ENCODE measurements at places on chromosomes 6 and 20.

- no peak for DNase-seq
Measured at GRCh38 chr6:39319621-39320362, 2.7 kb downstream of the KCNK16 start.

GRCh38 chr6:79608334-79609224 is 22.6 kb upstream of the SH3BGRL2 start:
- no peak for DNase-seq

DNA sequence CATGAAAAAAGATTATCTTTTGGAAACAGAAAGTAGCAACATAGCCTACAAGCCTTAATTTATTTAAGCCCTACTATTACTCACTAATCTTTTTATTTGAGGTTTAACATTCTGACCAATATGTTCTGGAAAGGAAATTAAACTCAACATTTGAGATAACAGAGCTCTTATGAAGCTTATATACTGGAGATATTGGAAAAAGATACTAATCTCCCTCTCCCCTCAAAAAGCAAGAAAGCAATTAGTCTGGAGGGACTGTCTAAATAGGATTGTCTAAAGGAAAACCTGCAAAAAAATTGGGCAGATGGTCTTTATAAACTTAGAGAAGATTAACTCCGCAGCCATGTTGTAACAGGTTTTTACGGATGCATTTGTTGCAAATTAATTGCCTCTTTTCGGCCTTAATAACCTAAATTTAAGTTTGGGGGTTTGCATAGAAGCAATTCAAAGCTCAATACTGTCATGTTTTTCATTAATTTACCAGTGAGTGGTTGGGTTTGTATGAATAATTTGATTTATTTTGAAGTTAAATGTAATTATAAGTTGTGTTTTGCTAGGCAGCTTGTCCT is 79.1 kb downstream of the SHLD1 start:
- DNase-seq: no peak

DNA sequence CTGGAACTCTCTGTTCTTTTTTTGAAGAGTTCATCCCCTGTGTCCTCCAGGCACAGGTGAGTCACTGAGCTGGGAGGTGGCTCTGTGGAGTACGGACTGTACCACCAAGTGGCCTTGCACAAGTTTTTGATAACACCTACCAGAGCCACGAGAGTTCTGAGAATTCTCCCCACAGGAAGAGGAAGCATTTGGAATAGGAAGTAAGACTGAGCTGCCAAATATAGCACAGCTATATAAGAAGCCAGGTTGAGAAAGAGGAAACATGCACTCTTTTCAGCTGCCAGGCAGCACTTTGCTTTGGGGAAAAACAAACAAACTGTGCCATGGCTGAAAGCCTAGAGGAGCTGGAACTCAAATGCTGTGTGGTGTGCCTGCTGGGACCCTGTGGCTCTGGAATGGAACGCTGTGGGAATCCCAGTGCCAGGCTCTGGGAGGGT is 70.8 kb upstream of the RIPOR2 start:
- peak; percentile 56 for DNase-seq

- DNase-seq: no peak
Measured at GRCh38 chr6:9083108-9083507, 647.8 kb upstream of the SLC35B3 start.

GRCh38 chr6:13327691-13328075 is 654 bp downstream of the TBC1D7 start:
- no peak for DNase-seq

DNA sequence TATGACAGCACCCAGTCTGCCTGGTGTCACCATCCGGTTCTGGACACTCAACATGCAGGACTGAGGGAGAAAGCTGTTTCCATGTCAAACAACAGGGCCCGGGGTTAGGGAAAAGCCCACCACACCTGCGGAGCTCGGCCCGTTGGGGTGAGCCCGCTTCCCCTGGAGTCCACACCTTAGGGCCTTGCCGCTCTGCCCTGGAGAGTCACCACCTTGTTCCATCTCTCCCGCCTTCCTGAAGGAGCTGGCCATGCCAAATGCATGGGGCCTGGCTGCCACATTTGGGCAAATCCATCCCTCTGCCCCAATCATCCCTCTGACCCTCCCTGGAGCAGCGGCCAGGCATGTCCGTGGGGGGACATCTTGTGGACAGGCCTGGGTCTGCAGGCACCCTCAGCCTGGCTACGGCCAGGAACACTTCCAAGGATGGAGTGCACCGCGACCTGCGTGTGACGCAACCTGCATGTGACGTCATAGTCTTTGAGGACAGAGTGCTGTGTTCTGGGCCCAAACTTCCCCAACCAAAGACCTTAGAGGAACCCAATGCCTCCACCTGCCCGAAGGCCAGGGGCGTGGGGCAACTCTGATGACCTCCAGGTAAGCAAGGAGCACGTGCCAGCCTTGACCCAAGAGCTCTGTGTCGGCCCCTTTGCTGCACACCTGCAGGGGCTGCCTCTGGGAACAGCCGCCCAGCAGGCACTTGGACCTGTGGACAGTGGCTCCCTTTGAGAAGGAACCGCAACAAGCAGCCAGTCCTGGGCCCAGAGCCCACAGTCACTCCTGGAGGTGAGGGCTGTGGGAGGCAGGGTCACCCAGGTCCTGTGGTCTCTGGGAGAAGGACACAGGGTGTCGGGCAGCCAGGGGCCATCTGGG is 1.7 kb downstream of the CABLES2 start:
- no peak for DNase-seq

DNA sequence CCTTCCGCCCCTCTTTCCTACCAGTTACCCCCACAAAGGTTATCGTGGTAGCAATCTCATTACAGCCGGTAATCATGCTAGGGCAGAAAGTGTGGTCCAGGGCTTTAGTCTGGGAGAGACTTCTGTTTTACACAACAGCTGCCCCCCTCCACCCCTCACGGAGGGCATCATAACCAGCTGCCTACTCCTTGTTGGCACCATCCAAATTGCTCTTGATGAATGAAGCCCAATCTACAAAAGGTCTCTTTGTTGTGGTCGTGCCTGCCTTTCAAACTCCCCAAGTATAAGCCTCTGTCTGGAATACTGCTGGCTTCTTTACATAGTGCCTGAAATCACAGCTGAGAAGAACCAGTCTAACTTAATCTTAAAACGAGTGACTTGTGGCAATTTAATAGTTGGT is 157.9 kb downstream of the INSM1 start:
- DNase-seq: no peak

DNA sequence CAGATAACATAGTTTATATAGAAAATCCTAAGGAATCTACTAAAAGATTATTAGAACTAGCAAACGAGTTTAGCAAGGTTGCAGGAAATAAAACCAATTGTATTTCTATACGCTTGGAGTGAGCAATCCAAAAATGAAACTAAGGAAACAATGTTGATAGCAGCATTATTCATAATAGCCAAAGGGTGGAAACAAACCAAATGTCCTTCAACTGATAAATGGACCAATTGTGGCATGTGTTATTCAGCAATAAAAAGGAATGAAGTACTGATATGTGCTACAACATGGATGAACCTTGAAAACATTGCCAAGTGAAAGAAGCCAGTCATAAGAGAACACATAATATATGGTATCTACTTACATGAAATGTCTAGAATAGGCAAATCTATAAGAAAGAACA is 101.0 kb upstream of the VSTM2L start:
- no peak for DNase-seq

- DNase-seq: no peak
Measured at GRCh38 chr6:82909551-82909950, 156.1 kb downstream of the UBE3D start.

GRCh38 chr6:97703661-97704060 is 420.6 kb upstream of the MMS22L start:
- no peak for DNase-seq

GRCh38 chr6:90083891-90084290 is 189.6 kb downstream of the GJA10 start:
- peak; percentile 29 for DNase-seq

DNA sequence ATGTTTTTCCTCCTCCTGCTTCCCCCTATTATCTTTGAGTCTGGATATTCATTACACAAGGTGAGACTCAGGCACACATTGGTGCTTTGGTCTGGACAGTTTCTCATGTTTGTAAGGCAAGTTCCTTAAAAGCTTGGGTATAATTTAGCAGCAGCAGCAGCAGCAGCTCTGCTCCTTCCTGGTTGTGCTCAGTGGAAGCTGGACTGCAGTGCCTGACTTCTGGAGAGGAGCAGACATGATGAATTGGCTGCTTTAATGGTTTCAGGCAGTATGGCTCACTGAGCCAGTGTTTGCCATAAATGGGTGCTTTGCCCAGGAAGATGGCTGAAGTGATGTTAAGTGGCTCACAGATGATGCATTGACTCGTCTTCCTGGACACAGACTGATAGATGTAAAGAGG is 32.4 kb downstream of the SLC9A8 start:
- no peak for DNase-seq

DNA sequence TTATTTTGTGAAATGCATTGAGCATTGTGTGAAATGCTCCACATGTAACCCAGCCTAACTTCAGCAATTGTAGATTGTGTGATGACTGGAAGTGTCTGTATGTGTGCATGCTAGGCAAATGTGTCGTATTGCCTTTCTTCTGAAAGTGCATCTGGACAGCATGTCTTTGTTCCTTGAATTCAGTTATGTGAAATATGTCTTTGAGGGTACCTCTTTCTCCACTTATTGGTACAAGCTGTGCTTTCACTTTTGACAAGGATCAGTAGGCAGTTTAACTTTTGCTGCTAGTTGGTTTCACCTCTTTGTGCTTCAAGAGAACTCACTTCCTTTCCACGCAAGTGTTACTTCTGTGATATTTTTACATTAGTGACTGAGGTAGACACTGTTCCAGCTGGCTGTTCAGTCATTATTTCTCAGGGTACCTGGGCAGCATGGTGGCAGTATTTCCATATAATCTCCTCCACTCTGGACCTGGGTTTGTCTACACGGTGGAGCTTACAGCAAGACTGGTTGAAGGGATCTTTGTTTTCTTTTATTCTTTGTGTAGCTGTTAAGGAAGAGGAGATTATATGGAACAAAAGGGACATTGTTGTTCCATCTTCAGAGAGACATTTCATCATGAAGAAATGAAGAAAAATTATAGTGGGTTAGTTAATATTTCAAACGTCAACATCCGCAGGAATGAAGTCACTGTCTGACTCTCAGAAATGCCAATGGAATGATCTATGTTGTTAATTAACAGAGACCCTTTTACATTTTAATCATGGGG is 175.4 kb downstream of the UTRN start:
- no peak for DNase-seq
